Astrocyte of the spinal cord (primary cell): ENCODE measurements at places on chromosomes 5 and 9.

- no peak for DNase-seq
Measured at GRCh38 chr5:111478898-111479297, 33.4 kb downstream of the STARD4 start.

GRCh38 chr5:142183561-142183960 lies 75.0 kb downstream of the NDFIP1 start:
- no peak for DNase-seq

DNA sequence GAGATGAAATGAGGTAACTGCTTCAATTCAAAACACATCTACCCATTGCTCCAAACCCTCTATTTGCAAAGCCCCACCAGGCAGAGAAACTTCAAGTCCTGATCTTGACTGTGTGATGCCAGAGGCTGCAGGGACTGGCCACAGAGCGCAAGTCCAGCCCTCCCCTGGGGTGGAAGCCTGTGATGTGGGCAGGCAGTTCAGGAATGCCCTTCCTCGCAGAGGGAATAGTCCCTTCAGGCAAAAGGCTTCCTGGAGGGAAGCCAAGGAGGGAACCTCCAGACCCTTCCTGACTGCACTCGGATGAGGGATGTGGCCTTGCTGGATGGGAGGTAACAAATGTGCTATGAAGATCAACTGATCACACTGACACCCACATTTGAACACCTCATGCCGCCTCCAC lies 131.2 kb downstream of the SLIT3 start:
- no peak for DNase-seq

GRCh38 chr5:179833709-179834070 lies 13.0 kb downstream of the SQSTM1 start:
- no peak for DNase-seq

- DNase-seq: peak; percentile 71
Measured at GRCh38 chr5:74382987-74383593, 257.4 kb downstream of the ENC1 start.

DNA sequence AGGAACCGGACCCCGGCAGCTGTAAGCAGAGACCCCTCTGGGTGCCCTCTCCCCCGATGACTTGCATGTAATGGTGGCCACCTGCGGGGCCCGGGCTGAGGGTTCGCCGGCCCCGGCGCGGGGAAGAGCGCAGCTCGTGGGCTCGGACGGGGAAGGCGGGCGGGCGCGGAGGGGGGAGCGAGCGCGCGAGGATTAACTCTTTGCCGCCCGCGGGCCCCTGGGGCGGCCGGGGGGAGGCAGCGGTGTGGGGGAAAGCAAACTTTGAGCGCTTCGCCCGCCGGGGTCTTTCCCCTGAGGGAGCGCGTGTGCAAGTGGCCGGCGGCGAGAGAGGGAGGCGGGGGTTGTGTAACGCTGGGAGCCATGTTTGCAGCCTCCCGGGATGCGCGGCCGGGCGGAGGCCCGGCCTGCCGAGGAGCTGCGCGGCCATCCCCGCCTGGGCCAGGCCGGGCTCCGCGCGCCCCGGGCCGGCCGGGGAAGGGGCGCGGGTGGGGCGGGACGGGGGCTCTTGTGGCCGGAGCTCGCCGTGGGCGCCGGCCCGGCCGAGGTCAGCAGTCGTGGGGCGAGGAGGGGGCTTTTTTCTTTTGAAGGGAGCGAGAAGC lies 547 bp downstream of the ANP32B start:
- no peak for DNase-seq

GRCh38 chr5:64074533-64074932 lies 91.1 kb upstream of the RNF180 start:
- peak; percentile 10 for DNase-seq

GRCh38 chr5:135027697-135028615 lies 6.1 kb downstream of the PITX1 start:
- DNase-seq: no peak

DNA sequence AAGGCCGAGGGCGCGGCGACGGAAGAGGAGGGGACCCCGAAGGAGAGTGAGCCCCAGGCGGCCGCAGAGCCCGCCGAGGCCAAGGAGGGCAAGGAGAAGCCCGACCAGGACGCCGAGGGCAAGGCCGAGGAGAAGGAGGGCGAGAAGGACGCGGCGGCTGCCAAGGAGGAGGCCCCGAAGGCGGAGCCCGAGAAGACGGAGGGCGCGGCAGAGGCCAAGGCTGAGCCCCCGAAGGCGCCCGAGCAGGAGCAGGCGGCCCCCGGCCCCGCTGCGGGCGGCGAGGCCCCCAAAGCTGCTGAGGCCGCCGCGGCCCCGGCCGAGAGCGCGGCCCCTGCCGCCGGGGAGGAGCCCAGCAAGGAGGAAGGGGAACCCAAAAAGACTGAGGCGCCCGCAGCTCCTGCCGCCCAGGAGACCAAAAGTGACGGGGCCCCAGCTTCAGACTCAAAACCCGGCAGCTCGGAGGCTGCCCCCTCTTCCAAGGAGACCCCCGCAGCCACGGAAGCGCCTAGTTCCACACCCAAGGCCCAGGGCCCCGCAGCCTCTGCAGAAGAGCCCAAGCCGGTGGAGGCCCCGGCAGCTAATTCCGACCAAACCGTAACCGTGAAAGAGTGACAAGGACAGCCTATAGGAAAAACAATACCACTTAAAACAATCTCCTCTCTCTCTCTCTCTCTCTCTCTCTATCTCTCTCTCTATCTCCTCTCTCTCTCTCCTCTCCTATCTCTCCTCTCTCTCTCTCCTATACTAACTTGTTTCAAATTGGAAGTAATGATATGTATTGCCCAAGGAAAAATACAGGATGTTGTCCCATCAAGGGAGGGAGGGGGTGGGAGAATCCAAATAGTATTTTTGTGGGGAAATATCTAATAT lies 58.1 kb downstream of the BASP1 start:
- no peak for DNase-seq

GRCh38 chr9:91197232-91198181 lies 164.2 kb downstream of the AUH start:
- peak; percentile 81 for DNase-seq
